ENCODE measurements at places on chromosomes 13 and 19.
A peak's percentile ranks its signal among the peaks of the same experiment; 100 is the strongest.

- no peak for DNase-seq
Measured at GRCh38 chr19:48230555-48231129, 25.1 kb downstream of the CARD8 start.

DNA sequence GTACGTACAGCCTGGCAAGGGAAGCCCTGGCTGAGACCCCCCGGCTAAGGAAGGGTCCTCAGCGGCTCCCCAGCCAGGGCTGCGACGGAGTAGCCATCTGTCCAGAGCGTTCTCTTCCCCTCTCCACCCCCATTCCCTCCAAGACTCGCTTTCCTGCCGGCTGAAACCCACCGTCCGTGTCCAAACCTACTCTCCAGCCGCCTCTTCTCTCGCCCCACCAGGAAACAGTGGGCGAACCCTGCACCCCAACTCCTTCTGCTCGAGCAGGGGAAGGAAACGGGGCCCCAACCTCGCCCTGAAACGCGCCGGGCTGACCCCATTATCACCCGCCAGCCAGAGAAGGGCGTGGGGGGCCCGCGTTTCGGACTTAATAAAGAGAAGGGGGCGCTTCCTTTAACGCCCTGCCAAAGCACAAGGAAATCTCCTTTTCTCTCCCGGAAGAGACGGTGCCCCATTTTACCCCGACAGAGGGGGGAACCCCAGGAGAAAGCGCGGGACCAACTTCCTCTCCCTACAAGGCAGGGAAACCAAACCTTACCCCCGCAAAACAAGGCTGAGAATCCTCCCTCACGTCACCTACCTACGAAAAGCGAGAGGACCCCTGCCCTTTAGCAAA lies 2.5 kb downstream of the ZC3H4 start:
- no peak for DNase-seq

DNA sequence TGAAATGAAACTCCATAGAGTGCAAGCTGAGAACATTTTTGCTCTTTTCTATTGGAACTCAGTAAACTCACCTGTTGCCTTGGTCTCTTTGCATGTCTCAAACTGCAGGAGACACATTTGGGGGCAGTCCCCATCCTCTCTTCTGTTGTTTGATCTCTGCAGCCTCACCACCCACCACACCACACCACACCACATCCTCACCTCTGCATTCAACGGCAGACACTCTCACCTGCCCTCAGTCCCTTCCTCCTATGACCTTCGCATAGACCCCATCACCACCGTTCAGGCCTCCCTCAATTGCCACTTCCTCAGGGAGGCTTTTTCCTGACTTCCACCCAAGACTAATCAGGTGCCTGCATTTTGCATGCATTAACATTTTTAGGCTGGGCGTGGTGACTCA lies 14.4 kb upstream of the TPM4 start:
- no peak for DNase-seq

GRCh38 chr13:29170436-29171082 lies 350.4 kb downstream of the MTUS2 start:
- DNase-seq: no peak

GRCh38 chr19:39546599-39546998 lies 6.6 kb upstream of the EID2 start:
- no peak for DNase-seq

GRCh38 chr13:30895773-30896172 lies 10.3 kb upstream of the MEDAG start:
- DNase-seq: peak; percentile 76

- DNase-seq: no peak
Measured at GRCh38 chr13:95710313-95710712, 33.4 kb downstream of the DNAJC3 start.

- DNase-seq: no peak
Measured at GRCh38 chr13:24071423-24072075, 89.0 kb upstream of the SPATA13 start.

GRCh38 chr19:14381689-14382474 lies 638 bp downstream of the ADGRE5 start:
- DNase-seq: peak; percentile 47

DNA sequence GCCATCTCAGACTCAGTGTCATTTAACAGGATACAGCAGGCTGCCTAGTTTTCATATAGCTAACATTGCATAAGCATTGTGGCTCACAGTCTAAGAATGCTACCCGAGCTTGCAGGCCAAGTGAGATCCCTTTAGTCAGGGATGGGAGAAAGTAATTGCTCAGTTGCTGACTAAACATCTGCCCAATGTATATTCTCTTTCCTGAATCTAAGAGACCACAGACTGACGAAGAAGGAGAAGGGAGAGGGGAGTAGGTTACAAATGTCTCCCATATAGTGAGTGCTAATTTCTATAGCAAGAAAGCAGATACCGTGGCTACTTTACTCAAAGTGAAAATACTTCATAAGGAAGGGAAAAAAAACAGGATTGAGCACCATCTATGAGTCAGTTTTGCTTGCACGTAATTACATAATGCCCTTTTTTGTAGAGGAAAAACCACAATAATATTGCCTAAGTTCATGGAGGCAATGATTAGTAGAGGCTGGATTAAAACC lies 453.9 kb downstream of the COG6 start:
- peak; percentile 58 for DNase-seq

DNA sequence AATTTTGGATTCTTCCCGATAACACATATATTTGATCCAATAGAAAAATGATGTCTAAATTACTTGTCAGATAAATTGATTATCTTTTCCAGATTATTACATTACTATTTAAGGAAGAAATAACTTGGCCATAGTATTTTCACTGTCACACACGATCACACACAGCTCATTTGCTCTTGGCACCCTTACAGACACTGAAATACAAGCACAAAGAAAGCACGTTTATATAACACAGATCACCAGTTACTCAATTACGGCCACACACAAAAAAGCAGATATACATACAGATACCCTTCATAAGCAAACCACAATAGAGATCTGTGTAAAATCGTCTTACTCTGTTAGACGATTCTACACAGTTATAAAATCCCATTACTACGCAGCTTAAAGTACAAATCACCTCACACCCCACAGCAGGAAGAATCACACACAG lies 716 bp upstream of the ZNF420 start:
- no peak for DNase-seq

GRCh38 chr19:15962319-15962718 lies 13.5 kb downstream of the OR10H4 start:
- DNase-seq: no peak

DNA sequence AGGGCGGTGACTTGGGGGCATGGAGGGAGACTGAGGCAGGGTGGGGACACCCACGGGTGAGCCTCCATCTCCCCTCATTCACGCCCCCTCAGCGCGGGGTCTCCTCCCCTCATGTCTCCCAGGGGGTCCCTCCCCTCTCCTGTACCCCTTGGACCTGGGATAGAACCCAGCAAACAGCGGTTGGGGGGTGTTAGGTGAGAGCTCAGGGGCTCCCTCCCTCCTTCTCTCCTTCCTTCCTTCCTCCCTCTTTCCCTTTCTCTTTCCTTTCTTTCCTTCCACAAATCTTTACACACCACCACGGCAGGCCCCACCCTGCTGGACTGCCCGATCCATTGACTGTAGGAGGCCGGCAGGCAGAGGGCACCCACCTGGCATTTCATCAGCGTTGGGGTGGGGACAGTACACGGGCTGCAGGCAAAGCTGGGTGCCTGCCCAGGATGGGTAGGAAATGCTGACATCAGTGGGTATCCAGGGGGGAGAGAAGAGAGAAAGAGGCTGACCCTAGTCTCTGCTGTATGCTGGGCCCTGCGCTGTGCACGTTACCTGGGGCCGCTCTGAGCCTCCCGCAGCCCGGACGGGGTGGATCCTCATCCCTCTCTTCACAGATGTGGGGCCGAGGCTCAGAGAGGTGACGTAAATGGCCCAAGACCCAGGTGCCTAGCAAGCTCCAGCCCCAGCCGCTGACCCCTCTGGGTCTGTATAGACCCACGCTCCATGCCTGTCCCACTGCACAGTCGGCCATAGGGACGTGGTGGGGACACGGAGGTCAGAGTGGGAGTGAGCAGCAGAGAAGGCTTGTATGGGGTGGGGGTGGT lies 3.5 kb downstream of the SSC5D start:
- peak; percentile 67 for DNase-seq

All from uterus (tissue), 4 donors.